ENCODE measurements at places on chromosomes 5 and 9.

DNA sequence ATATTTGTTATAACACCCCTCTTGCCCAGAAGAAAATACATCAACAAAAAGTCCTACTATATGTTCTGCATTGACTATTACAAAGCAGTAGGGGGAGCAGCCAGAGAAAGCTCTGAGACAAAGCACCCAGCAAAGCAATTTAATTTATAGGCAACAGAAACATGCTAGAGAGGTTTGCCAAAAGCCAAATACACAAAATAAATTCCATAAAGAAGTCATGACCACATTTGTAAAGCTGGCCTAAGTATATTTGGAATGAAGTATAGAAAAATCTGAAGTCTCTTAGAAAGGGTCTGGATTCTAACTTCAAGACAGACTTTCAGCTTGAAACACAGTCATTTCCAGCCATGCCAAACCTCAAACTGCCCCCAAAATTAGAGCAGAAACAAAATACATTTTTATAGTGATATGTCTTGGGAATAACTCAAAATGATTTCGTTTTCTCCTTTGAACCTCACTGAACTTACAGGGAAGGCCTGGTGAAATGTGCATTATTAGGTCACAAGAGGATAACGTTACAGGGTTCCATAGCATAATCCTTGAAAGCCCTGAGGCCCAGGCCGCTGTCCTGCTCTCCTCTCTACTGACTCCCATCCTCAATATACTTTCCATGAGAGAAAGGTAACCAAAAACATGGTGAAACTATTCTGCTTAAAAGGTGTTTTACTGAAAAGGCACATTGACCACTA, 451.8 kb downstream of the RAB3C start:
- no peak overlapping the region for H3K4me3 ChIP-seq
- no peaks in the 10 kb centered on the region for H3K27me3 ChIP-seq

GRCh38 chr9:123883634-123884033, 46.3 kb downstream of the DENND1A start:
- no peaks in the 10 kb centered on the region for H3K27me3 ChIP-seq
- H3K36me3 ChIP-seq, result no peaks in the 10 kb centered on the region
- H3K4me1 ChIP-seq, result no peaks in the 10 kb centered on the region
- no peak overlapping the region for H3K4me3 ChIP-seq
- DNase-seq, result no peak

DNA sequence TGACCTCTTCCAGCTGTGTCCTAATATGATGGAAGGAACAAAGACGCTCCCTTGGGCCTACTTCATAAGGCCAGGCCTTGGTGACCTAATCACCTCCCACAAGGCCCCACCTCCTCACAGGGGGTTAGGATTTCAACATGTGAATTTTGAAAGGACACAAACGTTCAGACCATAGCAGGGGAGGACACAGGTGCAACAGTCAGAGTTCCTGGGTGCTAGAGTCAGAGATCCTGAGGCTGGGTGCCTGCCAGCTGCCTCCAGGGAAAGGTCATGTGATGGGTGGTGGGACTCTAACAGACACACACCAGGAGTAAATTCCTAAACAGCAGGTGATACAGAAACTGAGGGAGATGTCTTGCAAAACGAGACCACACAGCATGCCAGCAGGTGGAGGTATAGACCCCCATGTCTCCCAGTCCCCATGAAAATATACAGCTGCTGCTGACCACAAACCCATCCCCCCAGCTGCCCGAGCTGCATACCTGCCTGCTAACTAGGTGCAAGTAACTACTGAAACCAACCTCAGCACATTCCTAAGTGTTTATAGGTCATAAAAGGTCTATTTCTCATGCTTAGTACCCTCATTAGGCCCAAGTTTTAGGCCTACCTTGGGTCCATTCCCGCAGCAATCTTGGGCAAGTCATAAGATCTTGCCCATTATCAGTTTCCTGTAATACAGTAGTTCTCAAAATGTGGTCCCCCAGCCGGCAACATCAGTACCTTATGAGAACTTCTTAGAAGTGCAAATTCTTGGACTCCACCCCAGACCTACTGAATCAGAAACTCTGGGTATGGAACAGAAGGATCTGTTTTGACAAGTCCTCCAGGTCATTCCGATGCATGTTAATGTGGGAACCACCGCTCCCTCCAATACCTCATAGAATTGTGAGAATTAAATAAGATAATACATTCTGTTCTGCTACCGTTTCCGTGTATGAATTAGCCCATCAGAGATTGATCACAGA, 245.3 kb downstream of the ENC1 start:
- H3K27me3 ChIP-seq, result no peaks in the 10 kb centered on the region
- peak; percentile 19 for DNase-seq
- H3K27ac ChIP-seq, result no peak overlapping the region
- no peaks in the 10 kb centered on the region for H3K36me3 ChIP-seq

DNA sequence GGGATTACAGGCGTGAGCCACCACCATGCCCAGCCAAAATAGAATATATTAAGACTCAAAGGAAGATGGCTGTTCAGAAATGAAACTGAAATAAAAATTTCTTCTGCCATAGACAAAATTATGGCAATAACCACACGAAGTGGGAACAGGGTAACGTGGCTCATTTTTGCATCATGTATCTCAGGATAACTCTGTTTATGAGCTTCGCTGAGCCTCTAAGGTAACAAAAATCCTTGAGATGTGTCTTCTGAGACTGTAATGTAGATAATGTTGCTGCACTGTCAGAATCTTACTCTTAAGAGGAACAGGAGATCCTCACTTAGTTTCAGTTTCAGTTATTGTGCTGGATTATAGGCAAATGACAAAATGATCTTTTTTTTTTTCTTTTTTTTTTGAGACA, 153.8 kb downstream of the GOLPH3 start:
- H3K36me3 ChIP-seq, result no peaks in the 10 kb centered on the region
- H3K4me3 ChIP-seq, result 0 out of 2 replicates have a peak overlapping the region, but pooled peaks have one; percentile 6
- DNase-seq, result no peak
- H3K27ac ChIP-seq, result no peak overlapping the region

- no peaks in the 10 kb centered on the region for H3K36me3 ChIP-seq
- DNase-seq, result no peak
- no peaks in the 10 kb centered on the region for H3K4me1 ChIP-seq
- no peaks in the 10 kb centered on the region for H3K27me3 ChIP-seq
Observed at GRCh38 chr9:16899606-16900005, 29.1 kb upstream of the BNC2 start.

DNA sequence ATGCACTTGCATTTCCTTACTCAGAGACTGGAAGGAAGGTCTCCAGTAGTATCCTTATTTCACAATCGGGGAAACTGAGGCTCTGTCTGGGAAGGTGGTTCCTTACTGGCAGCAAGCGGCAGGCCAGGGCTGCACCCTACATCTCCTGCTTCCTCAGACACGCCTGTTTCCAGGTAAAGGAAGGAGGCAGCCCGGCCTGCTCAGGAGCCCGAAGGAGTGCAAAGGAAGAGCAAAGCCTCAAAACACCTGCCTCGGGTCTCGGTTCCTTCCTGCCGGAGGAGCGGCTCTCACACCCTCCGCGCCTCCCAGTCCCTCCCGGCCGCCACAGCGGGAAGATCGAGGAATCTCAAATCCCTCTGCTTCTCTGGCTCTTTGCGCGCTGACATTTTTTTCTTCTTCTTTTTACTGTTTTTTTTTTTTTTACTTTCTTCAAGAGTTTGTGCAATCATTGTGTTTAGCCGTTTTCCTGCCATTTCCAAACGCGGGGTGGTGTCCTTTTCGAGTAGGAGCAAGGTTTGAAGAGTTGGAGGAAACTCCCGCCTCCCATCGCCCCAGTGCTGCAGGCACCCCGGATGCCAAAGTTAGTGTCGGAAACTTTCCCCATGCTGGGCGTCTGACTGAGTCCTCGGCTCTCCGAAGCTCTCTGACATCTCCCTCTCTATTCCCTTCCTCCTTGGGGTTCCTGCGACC, 1.0 kb downstream of the GGTA1 start:
- H3K4me3 ChIP-seq, result peak overlapping the region; percentile 52
- H3K4me1 ChIP-seq, result peaks cover 22% of the 10 kb centered on the region
- no peaks in the 10 kb centered on the region for H3K36me3 ChIP-seq
- H3K27ac ChIP-seq, result no peak overlapping the region
- DNase-seq, result peak; percentile 47

GRCh38 chr5:88780736-88781135, 102.2 kb downstream of the MEF2C start:
- no peak overlapping the region for H3K4me3 ChIP-seq
- H3K27me3 ChIP-seq, result no peaks in the 10 kb centered on the region
- no peaks in the 10 kb centered on the region for H3K4me1 ChIP-seq
- no peak overlapping the region for H3K27ac ChIP-seq
- DNase-seq, result no peak
- no peaks in the 10 kb centered on the region for H3K36me3 ChIP-seq

DNA sequence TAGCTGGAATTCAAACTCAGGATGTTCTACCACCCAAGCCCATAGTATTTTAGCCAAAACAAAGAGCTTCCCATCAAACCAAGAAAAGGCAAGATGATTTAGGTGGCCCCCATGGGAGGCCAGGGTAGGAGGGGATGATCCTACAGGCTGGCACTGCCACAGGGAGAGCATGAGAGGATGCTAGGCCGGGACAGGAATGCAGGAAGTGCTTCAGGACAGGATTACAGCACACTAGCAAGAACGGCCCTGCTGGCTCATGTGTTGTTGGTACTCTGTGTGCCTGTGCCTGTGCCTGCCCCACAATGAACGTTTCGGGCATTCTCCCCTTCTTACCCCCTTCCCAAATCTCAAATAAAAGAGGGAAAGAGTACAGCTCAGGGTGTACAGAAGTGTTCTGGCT, 110.7 kb upstream of the TRIM32 start:
- H3K4me1 ChIP-seq, result 0 out of 2 replicates have a peak, but pooled peaks cover 4% of the 10 kb centered on the region
- H3K27ac ChIP-seq, result peak overlapping the region; percentile 43
- DNase-seq, result no peak
- no peaks in the 10 kb centered on the region for H3K36me3 ChIP-seq
- no peak overlapping the region for H3K4me3 ChIP-seq

DNA sequence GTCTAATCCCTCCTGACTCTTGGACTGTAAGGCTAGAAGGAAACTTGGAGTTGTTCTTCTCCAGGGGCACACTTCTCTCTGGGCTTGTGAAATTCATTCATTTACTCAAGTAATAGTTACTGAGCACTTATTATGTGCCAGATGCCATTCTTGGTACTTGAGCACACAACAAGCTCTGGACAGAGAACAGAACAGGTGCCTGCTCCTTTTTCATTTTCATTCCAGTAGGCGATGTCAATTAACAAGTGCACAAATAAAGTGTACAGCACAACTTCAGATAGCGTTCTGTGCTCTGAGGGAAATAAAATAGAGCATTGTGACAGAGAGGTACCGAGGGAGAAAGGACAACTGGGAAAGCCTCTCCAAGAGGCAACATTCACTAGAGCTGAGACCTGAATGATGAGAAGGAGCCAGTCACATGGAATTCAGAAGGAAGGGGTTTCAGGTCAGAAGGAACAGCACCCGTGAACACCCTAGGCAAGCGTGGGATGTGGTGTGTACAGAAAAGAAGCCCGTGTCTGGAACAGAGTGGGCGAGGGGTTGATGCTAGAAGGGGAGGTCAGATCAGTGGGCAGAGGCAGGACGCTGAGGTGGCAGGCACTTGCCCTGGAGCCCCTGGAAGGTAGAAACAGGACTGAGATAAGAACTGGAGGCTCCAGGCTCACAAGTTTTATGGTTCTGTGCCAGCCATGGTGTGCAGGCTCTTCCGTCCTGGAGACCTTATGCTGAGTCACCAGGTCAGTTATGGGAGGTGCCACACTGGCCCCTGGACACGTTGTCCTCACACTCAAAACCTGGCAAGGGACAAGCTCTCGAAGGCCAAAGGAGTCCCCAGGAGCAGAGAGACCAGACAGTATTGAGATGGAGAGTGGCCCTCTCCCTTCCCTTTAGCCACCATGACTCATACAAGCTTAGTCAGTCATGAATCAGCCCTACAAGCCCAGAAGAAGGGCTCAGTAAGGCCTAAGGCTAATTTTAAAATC, 7.2 kb upstream of the ABLIM3 start:
- no peaks in the 10 kb centered on the region for H3K36me3 ChIP-seq
- H3K27me3 ChIP-seq, result no peaks in the 10 kb centered on the region

Data from SK-N-SH (cell line).